ENCODE measurements at places on chromosomes 16 and 17. TPM values are rescaled to one million over a fixed set of nuclear protein-coding genes. Genes with fewer than 3 reads are reported as not detected.

GRCh38 chr17:41793784-41794539 is 7.5 kb upstream of the JUP start:
- no peaks in the 10 kb centered on the region for H3K27me3 ChIP-seq
- peak overlapping the region; percentile 31 for H3K4me3 ChIP-seq
- no peaks in the 10 kb centered on the region for H3K36me3 ChIP-seq
- no peak for DNase-seq
- H3K27ac ChIP-seq, result peak overlapping the region; percentile 95

DNA sequence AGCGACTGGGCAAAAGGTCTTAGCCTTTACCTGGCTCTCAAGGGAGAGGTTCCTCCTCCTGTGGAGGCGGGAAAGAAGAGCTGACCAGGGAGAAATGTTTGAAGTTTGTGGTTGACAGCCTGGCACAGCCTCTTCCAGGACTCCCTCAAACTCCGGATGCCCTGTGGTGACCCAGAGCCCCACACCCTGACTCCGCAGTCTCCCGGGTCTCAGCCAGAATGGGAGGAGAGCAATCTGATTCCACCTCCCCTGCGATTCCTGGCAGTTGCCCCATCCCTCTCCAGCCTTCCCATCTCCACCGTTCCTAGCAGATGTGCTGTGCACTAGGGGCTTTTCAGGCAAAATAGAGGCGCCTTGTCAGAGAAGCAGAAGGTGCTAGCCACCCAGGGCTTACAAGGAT is 5.5 kb upstream of the DNAI2 start:
- no peak for DNase-seq
- no peaks in the 10 kb centered on the region for H3K27me3 ChIP-seq
- H3K36me3 ChIP-seq, result no peaks in the 10 kb centered on the region

- peak overlapping the region; percentile 48 for H3K4me3 ChIP-seq
- no peak for DNase-seq
- H3K36me3 ChIP-seq, result no peaks in the 10 kb centered on the region
- no peaks in the 10 kb centered on the region for H3K27me3 ChIP-seq
- no peaks in the 10 kb centered on the region for H3K4me1 ChIP-seq
Observed at GRCh38 chr17:40322358-40323315, 13.7 kb downstream of the RARA start.

DNA sequence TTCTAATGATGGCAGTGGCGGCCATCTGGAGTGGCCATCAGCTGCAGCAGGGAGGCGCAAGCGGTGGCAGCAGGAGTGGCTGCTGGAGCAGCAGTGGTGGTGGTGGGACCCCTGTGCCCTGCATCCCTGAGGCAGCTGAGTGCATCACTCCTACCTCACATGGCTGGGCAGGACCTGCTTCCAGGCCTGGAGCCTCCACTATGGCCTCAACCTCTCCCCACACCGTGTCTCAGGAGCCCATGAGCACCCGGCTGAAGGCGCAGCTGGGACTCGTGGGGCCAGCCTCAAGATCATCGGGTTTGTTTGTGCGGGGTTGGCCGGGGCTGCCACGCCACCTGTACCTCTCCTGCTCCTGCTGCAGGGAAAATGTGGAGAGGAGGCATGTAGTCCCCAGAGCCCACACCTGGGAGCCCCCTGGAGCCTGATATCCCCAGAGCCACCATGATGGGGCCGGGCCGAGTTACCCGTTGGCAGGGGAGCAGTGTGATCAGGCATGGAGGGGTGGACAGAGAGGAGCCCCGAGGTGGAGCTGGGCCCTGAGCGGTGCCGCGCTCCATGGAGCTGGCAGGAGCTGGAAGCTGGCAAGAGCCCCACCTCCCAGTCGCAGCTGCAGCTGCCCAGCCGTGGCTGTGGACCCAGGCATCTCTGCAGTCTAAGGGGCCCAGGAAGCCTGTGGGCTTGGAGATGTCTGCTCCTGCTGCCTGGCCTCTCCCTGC is 16.7 kb downstream of the RHOT1 start:
- peaks cover 15% of the 10 kb centered on the region for H3K36me3 ChIP-seq
- no peak for DNase-seq
- no peak overlapping the region for H3K27ac ChIP-seq
- H3K27me3 ChIP-seq, result no peaks in the 10 kb centered on the region

DNA sequence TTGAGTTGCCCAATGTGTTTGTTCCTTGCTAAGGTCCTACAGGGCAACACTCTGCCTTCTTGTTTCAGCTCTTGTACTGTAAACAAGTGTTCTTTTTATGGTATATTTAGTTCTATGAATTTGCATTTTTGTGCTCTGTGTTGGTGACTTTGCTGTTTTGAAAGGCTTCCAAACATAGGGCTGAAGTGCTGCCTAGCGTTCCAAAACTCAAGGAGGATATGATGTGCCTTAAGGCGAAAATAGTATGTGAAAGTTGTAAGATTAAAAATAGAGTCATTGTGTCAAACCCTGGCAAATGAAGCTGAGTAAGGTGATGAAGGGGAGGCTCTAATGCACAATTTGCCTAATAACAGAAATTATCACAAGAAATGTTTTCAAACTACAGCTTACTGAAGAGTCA is 372.7 kb upstream of the TOM1L1 start:
- H3K4me1 ChIP-seq, result no peaks in the 10 kb centered on the region
- no peaks in the 10 kb centered on the region for H3K36me3 ChIP-seq
- H3K27ac ChIP-seq, result no peak overlapping the region
- DNase-seq, result no peak
- H3K27me3 ChIP-seq, result no peaks in the 10 kb centered on the region

DNA sequence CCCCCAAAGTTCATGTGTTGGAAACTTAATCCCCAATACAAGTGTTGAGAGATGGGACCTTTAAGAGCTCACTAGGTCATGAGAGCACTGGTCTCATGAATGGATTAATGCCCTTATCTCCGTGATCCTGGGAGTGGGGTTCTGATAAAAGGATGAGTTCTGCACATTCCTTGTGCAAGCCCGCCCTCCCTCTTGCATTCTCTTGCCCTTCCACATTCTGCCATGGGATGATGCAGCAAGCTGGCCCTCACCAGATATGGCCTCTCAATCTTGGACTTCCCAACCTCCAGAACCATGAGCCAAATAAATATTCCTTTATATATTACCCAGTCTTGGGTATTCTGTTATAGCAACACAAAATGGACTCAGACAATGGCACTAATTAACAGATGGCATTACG is 14.1 kb downstream of the GLG1 start:
- no peaks in the 10 kb centered on the region for H3K4me1 ChIP-seq
- no peak for DNase-seq
- no peaks in the 10 kb centered on the region for H3K27me3 ChIP-seq
- no peaks in the 10 kb centered on the region for H3K36me3 ChIP-seq
- no peak overlapping the region for H3K4me3 ChIP-seq
- no peak overlapping the region for H3K27ac ChIP-seq

GRCh38 chr17:35065880-35066279 is 2.4 kb upstream of the RFFL start:
- no peak overlapping the region for H3K4me3 ChIP-seq
- H3K27me3 ChIP-seq, result no peaks in the 10 kb centered on the region
- H3K36me3 ChIP-seq, result no peaks in the 10 kb centered on the region
- no peaks in the 10 kb centered on the region for H3K4me1 ChIP-seq

GRCh38 chr17:13154930-13155329 is 137.1 kb upstream of the ELAC2 start:
- no peak overlapping the region for H3K4me3 ChIP-seq
- no peak overlapping the region for H3K27ac ChIP-seq
- H3K4me1 ChIP-seq, result no peaks in the 10 kb centered on the region
- DNase-seq, result no peak
- H3K36me3 ChIP-seq, result no peaks in the 10 kb centered on the region

DNA sequence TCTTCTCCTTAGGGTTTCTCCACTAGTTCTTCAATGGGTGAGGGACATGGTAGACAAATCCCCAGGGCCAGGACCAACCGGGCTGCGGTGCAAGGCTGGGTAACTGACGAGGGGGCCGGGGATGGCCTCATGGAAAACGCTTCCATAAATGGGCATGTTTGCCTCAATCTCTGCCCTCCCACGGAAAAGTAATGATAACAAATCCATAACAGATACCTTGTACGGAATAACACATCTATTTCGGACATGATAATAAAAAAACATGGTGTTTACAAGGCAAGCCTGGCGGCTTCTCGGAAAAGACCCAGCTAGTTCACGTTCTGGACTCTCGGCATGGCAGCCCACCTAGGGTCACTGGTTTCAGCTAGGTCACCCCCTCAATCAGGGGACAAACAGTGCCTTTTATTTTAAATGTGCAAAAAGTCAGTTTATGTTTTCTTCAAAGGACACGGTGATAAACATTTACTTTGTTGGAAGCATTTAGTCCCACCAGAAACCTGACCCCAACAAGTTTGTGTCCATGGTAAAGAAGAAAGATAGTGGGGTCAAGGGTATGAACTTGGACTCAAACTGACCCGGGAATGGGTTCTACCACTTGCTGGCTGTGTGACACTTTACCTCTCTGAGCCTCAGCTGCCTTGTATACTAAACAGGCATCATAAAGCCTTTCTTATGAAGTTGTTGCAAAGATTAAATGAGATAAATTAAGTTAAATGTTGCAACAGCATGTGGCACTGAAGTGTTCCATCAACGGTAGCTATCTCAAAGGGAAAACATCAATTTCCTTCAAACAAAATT is 1.7 kb downstream of the MYH11 start:
- peak overlapping the region; percentile 46 for H3K4me3 ChIP-seq
- peak overlapping the region; percentile 31 for H3K27ac ChIP-seq
- peaks cover 3% of the 10 kb centered on the region for H3K27me3 ChIP-seq
- no peaks in the 10 kb centered on the region for H3K36me3 ChIP-seq

DNA sequence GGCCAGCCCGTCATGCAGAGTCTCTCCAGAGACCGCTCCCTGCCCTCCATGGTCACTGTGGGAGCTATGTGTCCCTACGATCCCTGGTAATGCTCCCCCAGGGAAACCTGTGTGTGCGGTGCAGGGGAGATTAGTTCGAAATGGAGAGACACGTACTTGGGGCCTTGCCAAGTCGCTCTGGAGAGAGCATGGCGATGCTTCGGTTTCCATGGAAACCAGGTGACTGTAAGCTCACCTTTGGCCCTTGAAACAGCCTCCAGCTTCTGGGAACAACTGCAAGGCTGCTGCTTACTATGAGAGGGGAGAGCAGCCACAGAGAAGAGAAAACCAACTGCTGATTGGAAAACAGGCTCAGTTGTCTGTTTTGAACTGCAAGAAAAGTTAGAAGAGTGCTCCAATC is 879.7 kb upstream of the EEF2KMT start:
- H3K36me3 ChIP-seq, result no peaks in the 10 kb centered on the region
- H3K27ac ChIP-seq, result no peak overlapping the region
- no peaks in the 10 kb centered on the region for H3K27me3 ChIP-seq
- no peaks in the 10 kb centered on the region for H3K4me1 ChIP-seq

GRCh38 chr17:74270333-74270732 is 3.7 kb upstream of the DNAI2 start:
- no peaks in the 10 kb centered on the region for H3K27me3 ChIP-seq
- H3K4me1 ChIP-seq, result no peaks in the 10 kb centered on the region
- no peak for DNase-seq
- no peak overlapping the region for H3K27ac ChIP-seq
- H3K4me3 ChIP-seq, result no peak overlapping the region

GRCh38 chr17:36808180-36808661 is 129.1 kb upstream of the LHX1 start:
- H3K27ac ChIP-seq, result no peak overlapping the region
- H3K36me3 ChIP-seq, result no peaks in the 10 kb centered on the region
- H3K4me1 ChIP-seq, result peaks cover 5% of the 10 kb centered on the region
- H3K4me3 ChIP-seq, result no peak overlapping the region
- H3K27me3 ChIP-seq, result peaks cover 16% of the 10 kb centered on the region
- DNase-seq, result no peak

- no peaks in the 10 kb centered on the region for H3K27me3 ChIP-seq
- H3K36me3 ChIP-seq, result peaks cover 41% of the 10 kb centered on the region
- peak overlapping the region; percentile 75 for H3K27ac ChIP-seq
- no peak overlapping the region for H3K4me3 ChIP-seq
Observed at GRCh38 chr16:68259007-68259825, 5.1 kb upstream of the SLC7A6 start.

DNA sequence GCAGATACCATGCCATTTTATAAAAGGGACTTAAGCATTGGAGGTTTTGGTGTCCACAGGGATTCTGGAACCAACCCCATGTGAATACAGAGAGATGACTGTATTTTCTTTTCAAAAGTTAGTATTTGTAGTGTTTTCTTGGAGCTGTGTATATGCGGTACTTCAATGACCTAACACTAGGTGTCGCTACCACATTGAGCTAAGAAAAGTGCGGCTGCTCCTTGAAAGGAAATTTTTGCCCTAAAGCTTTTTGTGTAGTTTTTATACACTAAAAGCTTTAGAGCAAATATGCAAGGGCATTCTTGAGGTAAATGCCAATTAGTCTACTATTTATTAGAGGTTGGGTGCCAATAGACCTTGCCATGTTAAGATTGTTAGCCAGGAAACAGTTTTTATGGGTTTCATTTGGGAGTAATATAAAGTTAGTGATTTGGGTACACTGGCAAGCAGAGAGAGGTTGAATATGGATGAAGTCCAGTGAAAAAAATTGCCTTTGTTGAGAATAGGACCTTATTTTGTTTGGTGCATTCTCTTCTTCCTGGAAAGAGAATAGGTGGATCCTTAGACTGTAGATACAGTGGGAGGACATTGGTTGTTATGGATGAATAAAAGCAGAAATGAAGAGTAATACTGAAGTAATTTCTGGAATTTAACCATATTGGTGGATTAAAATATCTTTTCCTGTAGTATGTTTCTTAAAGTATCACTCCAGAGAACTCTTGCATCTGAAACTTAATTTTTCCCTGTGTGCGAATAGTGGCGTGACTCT is 43.3 kb downstream of the BCAS3 start:
- no peaks in the 10 kb centered on the region for H3K4me1 ChIP-seq
- H3K36me3 ChIP-seq, result no peaks in the 10 kb centered on the region
- H3K27ac ChIP-seq, result no peak overlapping the region
- no peak for DNase-seq
- H3K27me3 ChIP-seq, result no peaks in the 10 kb centered on the region

DNA sequence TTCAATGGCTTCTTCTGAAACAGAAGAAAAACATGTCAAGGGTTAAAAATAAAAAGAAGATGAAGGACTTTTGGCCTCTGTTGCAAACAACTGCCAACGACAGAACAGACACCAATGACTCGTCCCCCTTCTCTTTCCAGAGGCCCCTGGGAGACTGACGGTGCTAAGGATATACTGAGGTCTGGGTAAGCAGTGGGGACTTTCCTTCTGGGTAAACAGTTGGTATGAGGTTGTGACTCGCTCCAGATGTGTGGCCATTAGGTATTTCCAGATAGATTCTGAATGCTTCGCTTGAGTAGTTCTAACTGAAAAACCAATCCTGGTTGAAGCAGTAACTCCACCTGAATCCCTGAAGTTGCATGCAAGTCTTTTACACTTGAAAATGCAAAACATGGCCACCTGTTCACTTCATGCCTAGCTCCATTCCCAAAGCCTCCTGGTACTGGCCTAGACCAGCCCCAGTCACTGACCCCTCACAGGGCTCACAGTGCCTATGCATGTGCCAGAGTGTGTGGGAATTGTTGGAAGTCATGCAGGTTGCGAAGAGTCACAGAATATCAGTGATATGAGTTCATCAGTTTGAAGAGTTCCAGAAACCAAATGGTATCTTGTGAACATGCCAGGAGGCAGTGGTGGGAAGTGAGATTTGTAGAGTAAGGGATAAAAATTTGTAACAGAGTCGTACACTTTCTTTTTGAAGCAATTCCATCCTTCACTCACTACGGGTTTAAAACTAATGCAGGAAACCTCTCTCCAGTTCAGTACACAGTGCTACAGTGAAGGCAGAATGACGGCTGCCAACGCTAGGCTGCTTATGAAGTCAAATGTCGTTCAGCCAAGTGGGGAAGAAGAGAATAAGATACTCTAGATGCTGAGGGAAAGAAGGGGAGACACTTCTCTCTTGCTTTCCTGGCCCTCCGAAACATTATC is 217.8 kb downstream of the ZFHX3 start:
- no peaks in the 10 kb centered on the region for H3K27me3 ChIP-seq
- H3K27ac ChIP-seq, result no peak overlapping the region
- H3K4me1 ChIP-seq, result no peaks in the 10 kb centered on the region
- no peak for DNase-seq
- H3K36me3 ChIP-seq, result peaks cover 25% of the 10 kb centered on the region
- no peak overlapping the region for H3K4me3 ChIP-seq

NACA2 gene
- total RNA-seq, result not detected

CNTNAP1 gene
- total RNA-seq, result 2.0 TPM

TMC5 gene
- 0.16 TPM for total RNA-seq

ARL5C gene
- total RNA-seq, result not detected

OSGIN1 gene
- total RNA-seq, result 6.5 TPM
